ENCODE measurements at places on chromosomes 5 and 9.

DNA sequence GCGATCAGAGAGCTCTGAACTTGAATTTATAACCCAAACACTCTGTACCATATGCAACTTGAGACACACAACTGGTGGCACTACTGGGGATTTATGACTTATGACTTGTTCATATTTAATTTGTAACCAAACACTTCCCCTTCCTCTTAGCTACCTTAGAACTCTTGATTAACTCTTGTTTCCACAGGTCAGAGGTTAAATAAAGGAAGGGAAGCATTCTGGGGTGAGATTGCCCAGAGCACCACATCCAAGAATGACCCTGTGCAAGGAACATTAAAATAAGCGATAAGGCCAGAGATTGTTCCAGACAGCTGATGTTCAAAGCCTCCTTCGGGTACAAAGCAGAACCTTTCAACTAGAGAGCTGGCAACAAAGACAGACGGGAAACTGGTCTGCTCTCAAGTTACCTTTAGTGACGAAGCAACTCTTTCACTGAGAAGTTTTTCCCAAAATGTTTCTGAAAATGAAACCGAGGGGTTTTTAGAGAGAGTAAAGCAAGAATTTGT is 242.6 kb downstream of the DENND1A start:
- DNase-seq: no peak

DNA sequence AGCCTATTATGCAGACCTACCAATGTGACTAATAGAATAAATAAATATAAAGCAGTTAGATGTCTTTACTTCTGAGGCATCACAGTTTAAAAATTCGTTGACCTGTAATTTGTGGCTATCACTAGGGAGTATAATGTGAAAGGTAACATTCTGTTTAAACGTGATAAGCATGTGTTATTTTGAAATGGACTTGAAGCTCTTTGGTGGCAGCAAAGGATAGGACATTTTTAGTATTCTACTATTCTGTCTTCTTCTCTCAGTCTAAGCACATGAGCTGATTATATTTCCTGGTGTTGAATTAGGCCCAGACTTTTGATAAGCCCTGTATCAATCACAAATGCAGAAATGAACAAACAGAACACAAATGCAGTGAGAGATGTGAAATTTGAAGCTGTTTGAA is 974.0 kb upstream of the CDH10 start:
- no peak for DNase-seq

DNA sequence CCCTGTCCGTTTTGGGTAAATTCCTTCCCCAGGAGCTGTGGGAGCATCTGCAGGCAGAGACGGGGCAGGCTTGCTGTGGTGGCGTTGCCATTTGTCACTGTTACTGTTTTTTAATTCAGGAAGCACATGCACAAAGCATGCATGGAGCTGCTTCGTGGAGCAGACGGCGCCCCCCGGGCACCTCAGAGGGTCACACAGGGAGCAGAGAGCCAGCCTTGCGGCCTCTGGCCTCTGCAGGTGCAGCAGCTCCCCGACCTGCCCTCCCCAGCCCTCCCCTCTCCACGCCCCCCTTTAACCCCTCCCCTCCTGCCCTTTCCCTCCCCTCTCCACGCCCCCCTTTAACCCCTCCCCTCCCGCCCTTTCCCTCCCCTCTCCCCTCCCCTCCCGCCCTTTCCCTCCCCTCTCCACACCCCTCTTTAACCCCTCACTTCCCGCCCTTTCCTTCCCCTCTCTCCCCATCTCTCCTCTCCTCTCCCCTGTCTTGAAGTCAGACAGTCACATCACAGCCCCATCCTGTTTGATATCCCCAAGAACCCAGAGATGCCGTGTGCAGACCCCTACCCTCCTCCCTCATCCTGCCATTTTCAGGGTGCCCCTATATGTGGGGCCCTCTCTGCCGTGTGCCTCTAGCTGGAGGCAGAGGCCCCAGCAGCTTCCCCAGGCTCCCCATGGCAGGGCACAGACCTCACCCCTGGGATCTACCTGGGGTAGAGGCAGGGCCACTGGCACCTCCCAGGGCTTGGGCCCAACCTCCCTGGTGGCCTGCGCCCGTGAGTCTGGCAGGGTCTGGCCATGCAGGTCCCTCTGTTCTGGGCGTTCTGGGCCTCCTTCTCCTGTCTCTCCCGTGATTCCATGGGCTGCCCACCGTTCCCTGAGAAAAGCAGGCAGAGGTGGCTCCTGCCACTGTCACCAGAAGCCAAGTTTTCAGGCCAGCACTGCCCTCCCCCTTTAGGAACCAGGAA is 29.6 kb upstream of the UBAC1 start:
- peak; percentile 46 for DNase-seq

- no peak for DNase-seq
Measured at GRCh38 chr9:118088090-118088489, 383.9 kb downstream of the TLR4 start.

DNA sequence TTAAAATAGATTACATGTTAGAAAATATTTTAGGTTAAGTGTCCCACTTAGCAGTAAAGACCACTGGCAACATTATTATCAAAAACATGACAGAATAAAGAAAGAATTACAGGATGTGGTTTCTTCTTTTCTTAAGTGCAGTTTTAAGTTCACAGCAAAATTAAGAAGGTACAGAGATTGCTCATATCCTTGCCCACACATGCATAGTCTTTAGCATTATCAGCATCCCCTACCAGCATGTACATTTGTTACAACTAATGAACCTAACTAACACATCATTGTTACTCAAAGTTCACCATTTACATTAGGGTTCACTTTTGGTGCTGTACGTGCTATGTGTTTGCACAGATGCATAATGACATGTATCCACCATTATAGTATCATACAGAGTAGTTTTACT is 837.7 kb upstream of the CDH9 start:
- DNase-seq: no peak

GRCh38 chr9:107784235-107784958 is 294.8 kb upstream of the KLF4 start:
- DNase-seq: no peak

- no peak for DNase-seq
Measured at GRCh38 chr5:39650008-39650762, 225.4 kb upstream of the DAB2 start.

- no peak for DNase-seq
Measured at GRCh38 chr5:79936646-79937216, 54.3 kb downstream of the MTX3 start.

GRCh38 chr9:98922721-98923435 is 20.8 kb upstream of the COL15A1 start:
- no peak for DNase-seq

GRCh38 chr5:117302473-117302872 is 727.9 kb upstream of the SEMA6A start:
- no peak for DNase-seq

GRCh38 chr5:4411664-4412063 is 728.5 kb upstream of the ADAMTS16 start:
- no peak for DNase-seq

DNA sequence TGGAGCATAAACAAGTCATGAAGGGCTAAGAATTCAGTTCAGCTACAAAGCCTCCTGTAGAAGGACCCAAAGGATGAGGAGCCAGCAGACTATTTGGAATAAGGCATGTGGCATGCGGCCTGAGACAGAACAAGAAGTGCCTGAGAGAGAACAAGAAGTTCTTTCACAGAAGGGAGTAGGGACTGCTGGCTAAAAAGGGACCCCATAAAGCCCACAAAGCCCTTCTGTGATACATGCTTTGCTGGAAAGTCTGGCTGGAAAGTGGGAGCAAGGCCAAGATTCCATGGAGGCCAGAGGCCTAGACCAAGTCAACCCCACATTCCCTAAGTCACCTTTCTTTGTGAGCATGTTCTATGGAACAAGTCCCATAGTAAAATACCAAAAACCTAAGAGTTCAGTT is 35.9 kb upstream of the UBAP2 start:
- DNase-seq: peak; percentile 61

DNA sequence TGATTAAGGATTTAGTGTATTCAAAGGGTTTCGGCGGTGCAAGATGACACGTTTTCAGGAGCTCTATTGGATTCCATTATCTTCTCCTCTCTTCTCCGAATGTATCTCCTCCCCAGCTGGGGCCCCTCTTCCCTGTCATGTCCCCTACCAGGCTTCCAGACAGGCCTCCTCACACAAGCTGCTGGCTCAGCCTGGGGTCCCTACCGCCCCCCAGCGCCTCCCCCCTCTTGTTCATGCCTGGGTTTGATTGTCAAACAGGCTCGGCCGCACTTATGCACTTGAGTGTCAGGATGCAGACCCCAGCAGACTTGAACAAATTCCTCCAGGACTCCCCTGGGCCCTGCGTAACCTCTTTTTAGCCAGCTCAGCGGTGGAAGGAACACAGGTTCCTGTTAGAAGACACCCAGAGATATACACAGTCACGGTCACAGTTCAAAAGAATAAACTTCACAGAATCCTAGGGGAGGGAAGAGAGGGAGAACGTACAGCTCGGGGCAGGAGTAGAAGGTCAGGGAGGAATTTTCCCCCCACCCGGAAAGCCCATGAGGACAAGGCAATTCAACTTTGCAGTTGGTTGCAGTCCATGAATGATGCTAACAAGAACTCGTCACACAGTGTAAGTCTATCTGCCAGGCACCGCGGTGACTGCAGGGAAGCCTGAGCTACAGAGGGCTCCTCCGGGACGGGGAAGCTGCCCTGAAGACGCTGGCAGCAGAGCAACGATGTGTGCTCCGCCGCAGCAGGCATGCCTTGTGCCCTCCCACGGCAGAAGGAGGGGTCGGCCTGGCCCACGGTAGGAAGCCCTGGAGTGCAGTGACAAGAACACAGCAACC is 560.0 kb downstream of the BNC2 start:
- DNase-seq: no peak

- DNase-seq: no peak
Measured at GRCh38 chr5:151383011-151383410, 35.7 kb upstream of the SLC36A2 start.

- DNase-seq: no peak
Measured at GRCh38 chr9:135928074-135928730, 20.9 kb upstream of the CAMSAP1 start.

DNA sequence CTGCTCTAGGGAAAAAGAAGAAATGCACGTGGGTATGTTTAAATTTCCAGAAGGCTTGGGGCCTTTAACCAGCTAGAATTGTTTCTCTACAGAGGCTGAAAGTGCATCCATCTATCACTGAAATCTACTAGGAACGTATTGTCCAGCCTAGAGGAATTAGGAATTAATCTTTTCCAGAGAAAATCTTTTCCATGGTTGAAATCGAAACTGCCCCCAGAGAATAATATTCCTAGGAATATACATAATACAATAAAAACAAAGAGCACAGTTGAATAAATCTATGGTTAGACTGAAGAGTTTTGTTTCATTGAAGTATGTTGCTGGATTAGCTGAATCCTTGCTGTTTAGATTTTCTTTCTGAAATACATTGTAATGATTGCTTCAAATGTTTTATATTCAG is 378.5 kb downstream of the PLK2 start:
- DNase-seq: no peak

DNA sequence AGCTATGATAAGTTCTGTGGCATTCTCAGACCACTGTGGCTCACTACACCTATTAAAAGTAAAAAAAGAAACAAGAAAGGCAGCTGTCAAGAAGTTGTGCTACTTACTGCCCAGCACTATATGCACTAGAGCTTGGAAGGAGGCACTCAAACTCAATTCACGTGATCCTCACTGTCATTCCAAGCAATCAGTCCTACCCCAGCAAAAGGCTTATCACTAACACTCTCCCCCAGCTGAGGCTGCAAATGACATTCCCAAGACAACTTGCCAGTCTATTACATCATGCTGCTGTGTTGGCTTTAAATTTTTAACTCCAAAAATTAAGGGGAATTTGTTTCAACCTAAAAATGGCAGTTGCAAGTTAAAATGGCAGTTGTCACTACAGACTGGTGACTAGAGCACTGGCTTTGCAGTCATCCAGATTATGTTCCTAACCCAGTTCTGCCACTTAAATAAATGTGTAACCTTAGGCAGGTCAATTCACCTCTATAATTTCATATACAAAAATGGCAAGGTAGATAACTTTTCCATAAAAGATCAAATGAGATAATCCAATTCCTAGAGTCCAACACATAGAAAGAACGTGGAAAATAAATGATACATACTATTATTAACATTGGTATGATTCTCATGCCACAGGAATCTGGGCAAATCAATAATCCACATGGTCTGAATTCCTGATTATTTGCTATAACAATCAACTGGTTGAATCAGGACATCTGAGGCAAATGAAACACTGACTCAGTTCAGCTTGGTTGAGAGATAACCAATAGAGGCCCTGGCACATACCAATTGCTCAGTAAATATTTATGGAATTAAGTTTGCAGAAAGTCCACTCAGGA is 52.4 kb downstream of the FBXW11 start:
- no peak for DNase-seq

DNA sequence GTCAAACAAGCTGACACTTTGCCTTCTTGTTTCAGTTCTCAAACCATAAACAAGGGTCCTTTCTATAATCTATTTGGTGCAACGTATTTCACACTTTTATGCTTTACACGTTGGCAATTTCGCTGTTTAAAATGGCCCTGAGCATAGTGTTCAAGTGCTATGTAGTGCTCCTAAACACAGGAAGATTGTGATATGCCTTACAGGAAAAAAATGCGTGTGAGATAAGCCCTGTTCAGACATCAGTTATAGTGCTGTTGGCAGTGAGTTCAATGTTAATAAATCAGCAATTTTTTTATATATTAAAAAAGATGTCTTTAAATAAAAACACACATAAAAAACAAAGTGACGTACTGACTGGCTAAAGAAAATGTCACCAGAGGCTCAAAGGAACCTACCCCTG is 23.9 kb downstream of the CLINT1 start:
- no peak for DNase-seq

- DNase-seq: no peak
Measured at GRCh38 chr9:116271340-116271739, 117.7 kb downstream of the PAPPA start.

GRCh38 chr9:128901822-128902221 is 19.0 kb upstream of the PHYHD1 start:
- DNase-seq: no peak

DNA sequence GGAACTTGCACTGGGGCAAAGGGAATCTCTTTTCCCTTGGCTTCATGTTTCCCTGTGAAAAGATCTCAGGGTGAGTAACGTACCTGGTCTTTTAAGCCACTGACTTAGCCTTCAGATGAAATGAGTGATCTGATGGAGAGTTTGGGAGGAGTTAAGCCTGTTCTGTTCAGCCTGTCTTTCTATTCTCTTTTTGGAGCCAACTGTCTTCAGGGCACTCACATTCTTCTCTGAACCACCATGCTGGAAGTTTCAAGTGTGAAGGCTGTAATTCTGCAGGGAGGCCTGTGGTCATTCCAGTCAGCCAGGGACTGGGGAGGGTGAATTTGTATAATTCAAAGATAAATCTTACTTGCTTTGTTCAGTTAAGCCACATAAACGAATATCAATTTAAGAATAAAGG is 722.2 kb upstream of the SEMA6A start:
- no peak for DNase-seq
